ENCODE measurements at places on chromosomes 16 and 17.

GRCh38 chr16:55834049-55834448 lies 1.2 kb upstream of the CES1 start:
- DNase-seq: no peak

DNA sequence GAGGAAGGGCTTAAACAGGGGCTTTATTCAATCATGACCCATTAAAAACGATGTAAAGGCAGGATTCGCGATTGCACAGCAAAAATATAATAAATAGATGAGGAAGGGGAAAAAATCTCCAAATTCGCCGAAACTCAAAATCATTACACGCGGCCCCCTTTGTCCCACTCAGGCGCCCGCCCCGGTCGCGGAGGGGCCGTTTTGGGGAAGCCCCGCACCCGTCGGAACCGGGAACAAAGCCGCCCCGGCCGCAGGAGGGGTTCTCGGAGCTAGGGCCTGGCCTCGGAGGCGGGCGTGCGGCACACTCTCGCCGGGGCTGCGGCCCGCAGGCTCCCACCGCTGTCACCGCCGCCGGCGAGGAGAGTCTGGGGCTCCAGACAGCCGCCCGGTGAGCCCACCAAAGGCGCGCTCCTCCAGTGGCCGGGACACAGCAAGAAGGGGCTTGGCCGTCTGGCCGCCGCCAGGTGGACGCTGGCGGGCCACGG lies 521 bp downstream of the C16orf87 start:
- peak; percentile 14 for DNase-seq

DNA sequence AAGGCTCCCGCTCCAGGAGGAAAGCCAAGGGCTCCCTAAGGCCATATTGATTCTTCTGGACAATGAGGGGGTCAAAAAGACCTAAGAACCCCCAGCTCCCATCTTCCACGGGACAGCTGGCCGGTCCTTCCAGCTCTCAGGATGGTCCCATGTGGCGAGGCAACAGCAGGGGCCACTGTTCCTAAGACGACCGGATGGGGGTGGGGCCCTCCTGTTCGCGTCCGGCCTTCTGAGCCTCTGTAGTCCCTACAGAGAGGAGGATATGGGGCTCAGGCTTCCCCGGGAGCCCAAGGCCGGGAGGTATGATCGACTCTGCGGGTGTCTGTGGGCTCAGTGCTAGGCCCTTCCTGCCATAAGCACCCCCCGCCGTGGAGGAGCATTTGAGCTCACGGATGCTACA lies 6.0 kb upstream of the DCXR start:
- DNase-seq: no peak

DNA sequence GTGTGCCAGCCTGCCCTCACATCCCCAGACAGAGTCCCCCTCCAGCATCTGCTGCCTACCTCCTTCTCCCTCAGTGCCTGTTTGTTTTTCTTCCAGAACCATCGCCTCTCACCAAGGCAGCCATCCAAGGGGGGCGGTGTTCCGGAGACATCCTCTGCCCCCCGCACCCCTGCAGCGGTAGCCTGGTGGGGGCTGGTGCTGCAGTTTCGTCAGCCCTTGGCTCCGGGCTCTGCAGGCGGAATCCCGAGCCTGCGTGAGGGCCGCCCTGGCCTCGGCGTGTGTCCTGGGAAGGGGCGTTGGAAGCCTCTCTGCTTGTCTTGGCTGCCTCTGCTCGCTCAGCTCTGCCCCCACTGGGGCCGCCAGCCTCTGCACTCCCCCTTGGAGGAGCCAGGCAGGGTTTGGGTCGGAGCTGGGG lies 126.0 kb upstream of the CIBAR2 start:
- DNase-seq: no peak

- DNase-seq: peak; percentile 50
Measured at GRCh38 chr17:18217412-18218015, 7.9 kb upstream of the LLGL1 start.

- DNase-seq: no peak
Measured at GRCh38 chr16:16997349-16997748, 473.4 kb downstream of the XYLT1 start.

Measured in activated T-helper 9 cell treated with anti-CD3 and anti-CD28 coated beads, Interleukin-2, amount 50 U/mL, for 16 hours (primary cell).